ENCODE measurements at places on chromosomes 3 and 15. TPM values are rescaled to one million over a fixed set of nuclear protein-coding genes. Genes with fewer than 3 reads are reported as not detected.

GPX1 gene
- 607 TPM for total RNA-seq

EMC7 gene
- 75.8 TPM for total RNA-seq

LIPH gene
- total RNA-seq = 0.38 TPM

FOXL2 gene
- total RNA-seq = 1.5 TPM

RTP1 gene
- total RNA-seq = not detected

CPN2 gene
- not detected for total RNA-seq

GHSR gene
- not detected for total RNA-seq

ACTC1 gene
- total RNA-seq = not detected

FEZF2 gene
- not detected for total RNA-seq

SEMA7A gene
- 17.5 TPM for total RNA-seq

All from mammary epithelial cell (primary cell).